ENCODE measurements at places on chromosomes 13 and 19.

DNA sequence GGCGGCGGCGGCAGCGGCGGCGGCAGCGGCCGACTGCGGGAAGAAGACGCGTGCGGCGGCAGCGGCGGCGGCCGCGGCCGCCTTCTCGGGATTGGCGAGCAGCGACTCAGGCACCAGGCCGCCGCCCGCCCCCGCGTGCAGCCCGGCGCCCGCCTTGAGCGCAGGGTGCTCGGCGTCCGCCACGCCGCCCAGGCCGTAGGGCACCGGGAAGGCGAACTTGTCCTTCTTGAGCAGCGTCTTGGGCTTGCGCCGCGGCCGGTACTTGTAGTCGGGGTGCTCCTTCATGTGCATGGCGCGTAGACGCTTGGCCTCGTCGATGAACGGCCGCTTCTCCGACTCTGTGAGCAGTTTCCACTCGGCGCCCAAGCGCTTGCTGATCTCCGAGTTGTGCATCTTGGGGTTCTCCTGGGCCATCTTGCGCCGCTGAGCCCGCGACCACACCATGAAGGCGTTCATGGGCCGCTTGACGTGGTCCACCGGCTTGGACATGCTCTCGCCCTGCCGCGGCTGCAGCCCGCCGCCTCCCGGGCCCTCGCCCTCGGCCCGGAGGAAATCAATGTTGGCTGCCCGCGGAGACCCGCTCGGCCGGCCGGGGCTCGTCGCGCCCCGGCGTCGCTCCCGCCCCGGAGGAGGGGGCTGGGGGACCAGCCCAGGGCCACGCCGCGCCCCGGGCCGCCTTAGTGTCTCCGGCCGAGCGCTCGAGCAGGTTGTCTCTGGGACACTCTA is 621 bp downstream of the SOX21 start:
- DNase-seq: no peak

DNA sequence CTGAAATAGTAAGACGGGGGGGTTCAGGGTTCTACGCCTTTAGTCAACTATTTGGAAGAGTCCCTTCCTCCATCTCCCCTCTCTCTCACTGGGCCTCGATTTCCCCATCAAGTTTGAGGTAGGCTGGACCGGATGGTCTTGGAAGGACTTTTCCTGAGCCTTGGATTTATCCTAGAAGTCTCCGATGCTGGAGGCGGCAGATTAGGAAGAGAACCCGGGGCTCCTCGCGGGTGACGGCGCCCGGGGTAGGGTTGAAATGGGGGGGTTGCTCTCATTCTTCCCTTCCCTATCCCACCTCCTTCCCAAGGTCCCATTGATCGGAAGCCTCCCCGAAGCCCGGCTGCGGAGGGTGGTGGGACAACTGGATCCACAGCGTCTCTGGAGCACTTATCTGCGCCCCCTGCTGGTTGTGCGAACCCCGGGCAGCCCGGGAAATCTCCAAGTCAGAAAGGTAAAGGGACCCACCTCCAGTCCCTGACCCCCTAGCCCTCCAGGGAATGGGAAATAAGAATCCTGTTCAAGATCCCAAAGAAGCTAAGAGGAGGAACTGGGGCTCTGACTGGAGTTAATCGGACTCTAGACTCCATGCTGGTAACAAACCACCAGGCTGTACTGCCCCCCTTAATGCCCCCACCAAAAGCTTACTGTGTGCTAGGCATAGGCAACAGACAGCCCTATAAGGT is 781 bp downstream of the QPCTL start:
- peak; percentile 70 for DNase-seq

GRCh38 chr13:21663197-21663596 is 7.7 kb upstream of the FGF9 start:
- DNase-seq: no peak

- DNase-seq: no peak
These were observed 1263.1 kb downstream of the PCDH9 start for GRCh38 chr13:65966991-65967451.

- DNase-seq: no peak
These were observed 27.0 kb downstream of the SLC10A2 start for GRCh38 chr13:103039183-103039582.

DNA sequence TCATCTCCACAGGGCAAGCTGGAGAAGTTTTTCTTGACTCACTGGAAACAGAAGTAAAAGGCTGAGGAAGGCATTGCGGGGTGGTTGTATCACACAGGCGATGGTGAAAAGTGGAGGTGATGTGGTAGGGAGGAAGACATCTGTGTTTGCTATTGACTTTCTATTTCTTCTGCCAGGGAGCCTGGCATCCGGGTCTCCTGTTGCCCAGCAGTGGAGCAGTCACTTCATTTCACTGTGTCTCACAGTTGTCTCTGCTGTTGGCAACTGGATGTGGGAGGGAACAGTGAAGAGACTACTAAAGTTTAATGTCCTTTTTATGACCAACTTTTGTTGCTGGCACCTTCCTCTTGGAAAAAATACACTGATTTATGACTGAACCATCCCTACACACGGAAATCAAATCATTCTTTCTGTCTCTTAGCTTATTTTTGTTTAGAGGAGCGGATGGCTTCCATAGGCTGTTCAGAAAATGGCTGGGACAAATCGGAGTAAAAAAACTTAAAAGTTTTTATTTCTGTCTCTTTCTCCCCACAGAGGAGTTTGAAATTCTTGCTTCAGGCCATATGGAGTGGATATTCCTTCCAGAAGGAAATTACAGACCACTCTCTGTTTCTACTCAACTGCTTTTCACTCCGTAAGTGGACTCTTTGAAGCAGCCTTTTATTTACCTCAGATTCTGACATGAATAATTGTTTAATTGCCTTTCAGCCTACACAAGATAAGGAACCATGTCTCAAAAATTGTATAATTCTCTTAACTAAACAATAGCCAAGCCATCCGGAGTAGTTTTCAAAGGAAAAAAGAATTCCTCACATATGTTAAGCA is 23.8 kb upstream of the MEDAG start:
- no peak for DNase-seq

DNA sequence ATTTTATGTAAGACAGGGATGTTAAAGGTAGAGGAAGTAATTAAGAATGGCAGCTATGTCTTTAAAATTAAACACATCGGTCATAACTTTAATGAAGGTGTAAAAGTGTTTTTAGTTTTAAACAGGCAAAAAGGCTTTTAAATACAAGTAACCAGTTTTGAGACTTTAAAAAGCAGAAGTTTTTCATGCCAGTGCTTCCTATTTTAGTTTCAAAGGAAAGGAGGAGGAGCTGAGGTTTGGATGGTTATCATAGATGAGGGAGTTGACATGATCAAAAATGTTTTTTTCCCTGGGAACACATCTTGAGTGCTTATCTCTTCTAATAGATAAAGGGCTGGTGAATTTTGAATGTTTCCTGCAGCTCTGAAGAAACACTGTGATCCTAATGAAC is 42.9 kb downstream of the LRCH1 start:
- DNase-seq: no peak

- no peak for DNase-seq
These were observed 21.2 kb downstream of the ZNF829 start for GRCh38 chr19:36894849-36895383.

- no peak for DNase-seq
These were observed 332.0 kb downstream of the IRS2 start for GRCh38 chr13:109454167-109454917.

GRCh38 chr13:31322702-31323405 is 123.1 kb downstream of the B3GLCT start:
- DNase-seq: no peak

GRCh38 chr13:25118378-25118905 is 22.5 kb downstream of the PABPC3 start:
- DNase-seq: no peak

DNA sequence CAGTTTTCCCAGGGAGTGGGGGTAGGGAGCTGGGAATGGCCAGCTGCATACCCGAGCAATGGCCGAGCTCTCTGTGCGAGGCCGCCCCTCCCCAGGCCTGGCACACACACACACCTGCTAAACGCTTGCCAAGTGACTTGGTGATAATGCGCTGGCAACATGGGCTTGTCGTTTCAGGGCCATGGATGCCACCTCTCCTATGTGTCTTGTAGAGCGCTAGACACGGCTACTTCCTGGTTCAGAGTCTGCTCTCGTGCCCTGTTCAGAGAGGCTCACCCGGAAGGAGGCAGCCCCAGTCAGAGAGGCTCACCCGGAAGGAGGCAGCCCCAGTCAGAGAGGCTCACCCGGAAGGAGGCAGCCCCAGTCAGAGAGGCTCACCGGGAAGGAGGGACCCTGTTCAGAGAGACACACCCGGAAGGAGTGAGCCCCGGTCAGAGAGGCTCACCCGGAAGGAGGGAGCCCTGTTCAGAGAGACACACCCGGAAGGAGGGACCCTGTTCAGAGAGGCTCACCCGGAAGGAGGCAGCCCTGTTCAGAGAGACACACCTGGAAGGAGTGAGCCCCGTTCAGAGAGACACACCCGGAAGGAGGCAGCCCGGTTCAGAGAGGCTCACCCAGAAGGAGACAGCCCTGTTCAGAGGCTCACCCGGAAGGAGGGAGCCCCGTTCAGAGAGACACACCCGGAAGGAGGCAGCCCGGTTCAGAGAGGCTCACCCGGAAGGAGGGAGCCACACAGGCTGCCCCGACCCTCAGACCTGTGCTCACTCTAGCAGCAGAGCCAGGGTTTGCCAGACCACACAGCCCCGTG is 4.2 kb downstream of the ADPRHL1 start:
- DNase-seq: no peak

DNA sequence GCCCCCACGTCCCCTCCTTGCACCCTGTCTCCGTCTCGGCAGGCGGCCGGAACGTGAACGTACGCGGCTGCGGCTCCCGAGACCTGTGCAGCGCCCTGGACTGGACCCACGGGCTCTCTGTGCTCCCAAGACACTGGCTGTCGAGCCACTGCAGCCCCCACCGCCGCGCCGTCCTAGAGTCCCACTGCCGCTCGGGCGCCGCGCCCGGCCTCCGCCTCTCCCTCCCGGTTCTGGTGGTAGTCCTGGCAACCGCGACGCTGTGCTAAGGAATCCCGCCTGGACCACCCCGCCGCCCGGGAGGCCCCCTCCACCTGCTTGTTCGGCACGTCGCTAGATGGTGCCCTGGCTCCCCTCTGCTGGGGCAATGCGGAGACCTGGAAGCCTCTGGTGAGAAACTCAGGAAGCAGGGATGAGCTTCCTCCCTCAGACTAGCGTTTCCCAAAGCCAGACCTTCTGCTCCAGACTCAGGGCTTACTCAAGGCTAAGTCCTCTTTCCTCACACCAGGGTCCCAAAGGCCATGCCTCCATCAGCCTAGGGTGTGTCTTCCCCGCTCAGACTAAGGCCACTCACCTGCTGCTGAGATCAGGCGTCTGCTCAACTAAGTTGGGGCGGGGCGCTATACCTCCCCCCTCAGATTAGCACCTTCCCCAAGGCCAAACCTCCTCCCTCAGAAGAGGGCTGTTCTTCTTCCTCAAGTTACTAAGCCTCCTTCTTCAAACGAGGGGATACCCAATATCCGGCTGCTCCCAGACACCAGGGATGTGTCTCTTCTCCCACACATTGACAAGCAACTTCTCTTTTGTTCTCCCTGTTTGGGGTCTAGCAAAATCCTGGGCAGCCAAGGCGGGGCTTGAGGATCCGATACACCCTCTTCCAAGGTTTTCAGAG is 16.1 kb upstream of the IRGC start:
- DNase-seq: no peak

DNA sequence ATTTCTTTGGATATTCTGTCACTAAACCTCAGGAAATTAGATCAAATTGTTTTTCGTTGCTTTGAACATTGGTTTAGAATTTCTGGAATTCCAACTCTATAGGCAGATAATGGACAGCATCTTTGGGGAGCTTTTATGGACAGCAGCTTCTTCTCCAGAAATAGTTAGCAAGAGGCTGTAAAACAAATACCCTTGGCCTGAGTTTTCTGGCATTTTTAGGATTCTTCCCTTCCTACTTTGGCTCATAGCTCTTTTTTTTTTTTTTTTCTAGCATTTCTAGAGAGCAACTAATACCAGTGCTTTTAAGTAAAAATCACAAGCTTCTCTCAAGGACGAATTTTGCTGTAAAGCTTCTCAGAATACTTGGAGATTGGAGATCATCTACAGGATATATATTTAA is 169.8 kb upstream of the SPRY2 start:
- DNase-seq: no peak

DNA sequence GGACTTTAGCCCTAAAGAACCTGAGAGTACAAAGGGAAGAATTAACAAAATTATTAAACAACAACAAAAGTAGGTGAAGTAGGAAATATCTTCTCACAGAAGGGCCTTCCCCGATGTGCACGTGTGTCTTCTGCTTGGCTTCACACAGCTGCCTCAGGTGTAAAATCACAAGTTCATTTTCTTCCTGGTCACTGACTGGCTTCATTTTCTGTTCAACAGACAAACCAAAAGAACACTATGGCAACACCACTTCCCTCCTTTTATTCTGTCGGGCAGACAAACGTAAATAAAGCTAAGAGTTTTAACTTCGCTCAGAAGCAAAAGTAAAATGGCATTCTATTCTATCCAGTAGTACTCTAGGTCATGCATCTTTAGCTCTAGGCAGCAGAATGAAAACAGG is 140.9 kb downstream of the TBC1D4 start:
- no peak for DNase-seq

- DNase-seq: no peak
These were observed 34.4 kb downstream of the LYL1 start for GRCh38 chr19:13068085-13068846.

- DNase-seq: no peak
These were observed 11.0 kb downstream of the ZNF552 start for GRCh38 chr19:57803594-57804325.

GRCh38 chr19:24048261-24048660 is 38.7 kb upstream of the ZNF254 start:
- no peak for DNase-seq

- no peak for DNase-seq
These were observed 344.0 kb downstream of the DACH1 start for GRCh38 chr13:71522941-71523526.

DNA sequence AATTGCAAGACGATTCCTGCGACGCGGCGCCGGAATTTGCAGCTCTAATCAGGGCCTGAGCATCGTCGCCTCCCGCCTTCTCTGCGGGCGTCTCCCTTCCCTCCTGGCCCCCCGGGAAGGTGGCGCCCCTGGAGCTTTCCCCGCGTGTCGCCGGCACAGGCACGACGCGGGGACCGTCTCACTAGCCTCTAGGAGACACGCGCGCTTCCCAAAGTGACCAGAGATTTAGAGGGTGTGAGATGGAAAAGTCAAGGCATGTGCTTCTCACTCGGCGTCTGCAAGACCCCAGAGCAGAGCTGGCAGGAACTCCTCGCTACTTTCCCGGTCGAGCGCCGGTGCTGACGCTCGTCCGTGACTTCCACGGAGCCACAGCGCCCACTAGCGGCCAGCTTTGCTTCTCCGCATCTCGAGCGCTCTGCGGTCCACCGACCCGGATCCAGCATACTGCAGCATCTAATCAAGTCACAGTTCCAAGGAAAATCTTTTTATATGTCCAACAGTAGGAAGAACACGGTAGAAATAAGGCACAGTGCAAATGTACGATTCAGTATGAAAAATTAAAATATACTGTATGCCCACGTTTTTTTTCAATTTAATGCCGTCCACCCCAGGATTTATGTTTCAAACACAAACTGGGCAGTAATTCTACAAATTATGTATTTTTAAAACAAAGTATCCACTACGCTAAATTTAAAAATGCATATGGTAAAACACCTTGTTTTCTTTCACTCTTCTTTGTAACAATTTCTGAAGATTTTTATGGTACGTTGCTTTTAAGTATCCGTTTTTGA is 977 bp upstream of the EFNB2 start:
- peak; percentile 87 for DNase-seq

GRCh38 chr13:24725379-24725778 is 38.6 kb upstream of the RNF17 start:
- no peak for DNase-seq

- no peak for DNase-seq
These were observed 16.5 kb downstream of the ARHGEF7 start for GRCh38 chr13:111131611-111132010.

- no peak for DNase-seq
These were observed 15.4 kb downstream of the SGTA start for GRCh38 chr19:2767688-2768087.

GRCh38 chr13:20461481-20461859 is 64.2 kb downstream of the CRYL1 start:
- no peak for DNase-seq
